ENCODE measurements at places on chromosomes 3 and 15.
A peak's percentile ranks its signal among the peaks of the same experiment; 100 is the strongest.

DNA sequence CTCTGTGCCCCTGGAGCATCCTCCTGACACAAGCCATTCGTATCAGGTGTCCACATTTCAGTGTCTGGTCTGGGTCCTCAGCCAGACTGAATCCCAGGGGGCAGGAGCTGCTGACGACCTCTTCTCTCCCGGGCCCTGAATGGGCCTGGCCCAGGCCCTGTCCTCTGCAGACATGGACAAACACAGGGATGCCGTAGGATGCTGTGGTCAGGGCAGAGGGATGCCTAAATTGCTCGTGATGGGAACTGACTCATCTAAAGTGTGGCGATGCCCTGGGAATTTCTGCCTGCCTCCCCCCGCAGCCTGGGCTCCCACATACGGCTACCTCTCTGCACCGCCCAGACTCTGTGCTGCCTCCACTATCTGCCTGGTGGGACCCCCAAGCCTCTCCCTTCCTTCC is 58.5 kb upstream of the CTSH start:
- DNase-seq = no peak

GRCh38 chr3:44950275-44950734 is 25.7 kb downstream of the ZDHHC3 start:
- no peak for DNase-seq

DNA sequence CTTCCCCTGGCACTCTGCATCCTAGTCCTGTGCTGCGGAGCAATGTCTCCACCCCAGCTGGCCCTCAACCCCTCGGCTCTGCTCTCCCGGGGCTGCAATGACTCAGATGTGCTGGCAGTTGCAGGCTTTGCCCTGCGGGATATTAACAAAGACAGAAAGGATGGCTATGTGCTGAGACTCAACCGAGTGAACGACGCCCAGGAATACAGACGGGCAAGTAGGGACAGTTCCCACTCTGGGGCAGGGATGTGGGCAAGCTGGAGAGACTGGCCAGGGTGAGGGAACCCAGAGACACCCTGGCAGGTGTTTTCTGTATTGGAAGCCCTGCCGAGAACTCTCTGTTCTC is 247 bp downstream of the FETUB start:
- no peak for DNase-seq

- DNase-seq = peak; percentile 23
These were observed 41.6 kb upstream of the DUSP7 start for GRCh38 chr3:52097851-52098507.
